ENCODE measurements at places on chromosomes 11 and 22.

GRCh38 chr22:43789452-43789851 is 22.7 kb downstream of the EFCAB6 start:
- DNase-seq: no peak

DNA sequence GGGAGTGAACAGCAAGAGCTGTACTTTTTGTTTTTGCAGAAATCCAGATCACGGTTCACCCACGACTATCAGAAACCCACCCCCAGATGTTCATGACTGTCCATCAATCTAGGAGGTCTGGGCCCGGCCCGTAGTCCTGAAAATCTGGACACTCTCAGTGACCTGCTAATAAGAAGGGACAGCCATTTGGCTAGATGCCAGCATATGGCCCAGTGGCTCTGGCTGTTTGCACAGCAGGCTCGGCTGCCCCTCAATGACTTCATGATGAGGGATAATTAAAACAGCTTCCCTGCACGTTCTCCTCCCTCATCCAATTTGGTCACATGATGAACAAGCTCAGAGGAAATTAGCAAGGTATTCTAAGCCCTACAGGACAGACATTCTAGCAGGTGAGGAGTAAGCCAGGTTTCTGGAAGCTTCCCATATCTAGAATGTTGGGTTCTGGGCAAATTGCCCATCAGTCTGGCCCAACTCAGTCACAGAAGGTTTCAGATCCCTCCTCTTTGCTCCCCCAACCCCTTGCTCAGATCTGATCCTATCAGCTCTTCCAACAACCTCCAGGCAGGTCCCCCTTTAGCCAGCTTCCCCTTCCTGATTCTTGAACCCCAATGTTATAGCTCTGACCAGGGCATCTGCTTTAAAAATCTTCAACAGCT is 397.3 kb downstream of the SHANK2 start:
- DNase-seq: no peak

GRCh38 chr11:74330075-74330858 is 18.8 kb upstream of the P4HA3 start:
- no peak for DNase-seq

DNA sequence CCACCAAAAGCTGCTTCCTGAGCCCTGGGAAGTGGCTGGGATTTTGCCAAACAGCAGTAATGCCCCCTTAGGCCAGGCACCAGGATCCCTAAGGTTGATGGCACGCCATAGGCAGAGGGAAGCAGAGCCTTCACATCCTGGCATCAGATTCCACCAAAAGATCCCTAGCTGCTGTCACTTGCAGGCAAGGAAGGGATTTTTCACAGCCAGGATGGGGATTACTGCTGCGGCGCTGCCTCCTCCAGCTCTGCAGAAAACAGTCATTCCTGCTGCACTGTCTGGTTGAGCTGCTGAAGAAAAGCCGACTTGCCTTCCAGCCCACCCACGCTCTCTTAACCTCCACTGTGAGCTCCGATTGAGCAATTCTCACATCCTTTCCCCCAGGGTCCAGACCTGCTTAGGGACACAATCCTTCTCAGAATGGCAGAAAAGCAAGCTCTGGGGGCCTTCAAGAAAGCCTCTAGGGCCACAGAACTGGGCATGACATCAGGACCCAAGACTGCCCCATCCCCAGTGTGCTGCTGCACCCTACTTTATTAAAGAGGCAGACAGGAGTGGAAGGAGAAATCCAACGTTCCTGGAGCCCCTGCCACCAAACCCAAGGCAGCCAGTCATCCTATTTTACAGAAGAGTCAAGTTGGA is 19.9 kb downstream of the SYN3 start:
- DNase-seq: no peak

DNA sequence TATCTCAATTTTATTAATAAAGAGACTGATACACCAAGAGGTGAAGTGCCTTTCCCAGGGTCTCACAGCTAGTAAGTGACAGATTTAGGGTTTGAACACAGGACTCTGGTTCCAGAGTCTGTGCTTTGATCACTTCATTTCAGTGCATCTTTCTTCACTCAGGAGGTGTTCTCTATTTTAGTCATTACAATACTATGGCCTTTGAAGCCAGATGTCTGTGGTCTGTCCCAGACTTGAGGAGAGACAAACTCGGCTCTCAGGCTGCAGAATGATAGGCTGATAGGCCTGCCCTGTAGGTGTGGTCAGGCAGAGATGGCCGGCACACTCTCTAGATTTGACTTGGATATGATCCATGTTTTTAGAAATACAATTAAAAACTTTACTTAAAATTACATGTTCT is 478.5 kb upstream of the CCDC90B start:
- DNase-seq: no peak

DNA sequence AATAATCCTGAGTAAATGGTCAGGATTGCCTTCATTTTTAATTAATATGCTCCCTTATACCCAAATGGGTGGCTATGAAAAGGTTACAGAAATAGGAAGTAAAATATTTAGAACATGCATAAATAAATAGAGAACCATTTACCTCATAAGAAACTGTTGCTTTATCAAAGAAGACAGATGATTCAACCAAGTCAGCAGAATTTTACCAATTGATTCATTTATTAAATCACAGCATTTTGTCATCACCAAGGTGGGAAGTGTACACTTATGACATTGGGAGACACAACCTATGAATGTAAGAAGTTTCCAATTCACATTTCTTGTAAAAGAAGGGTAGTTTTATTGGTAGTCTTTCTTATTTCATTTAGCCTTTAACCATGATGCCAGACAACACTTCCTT is 870.3 kb upstream of the CHORDC1 start:
- no peak for DNase-seq

DNA sequence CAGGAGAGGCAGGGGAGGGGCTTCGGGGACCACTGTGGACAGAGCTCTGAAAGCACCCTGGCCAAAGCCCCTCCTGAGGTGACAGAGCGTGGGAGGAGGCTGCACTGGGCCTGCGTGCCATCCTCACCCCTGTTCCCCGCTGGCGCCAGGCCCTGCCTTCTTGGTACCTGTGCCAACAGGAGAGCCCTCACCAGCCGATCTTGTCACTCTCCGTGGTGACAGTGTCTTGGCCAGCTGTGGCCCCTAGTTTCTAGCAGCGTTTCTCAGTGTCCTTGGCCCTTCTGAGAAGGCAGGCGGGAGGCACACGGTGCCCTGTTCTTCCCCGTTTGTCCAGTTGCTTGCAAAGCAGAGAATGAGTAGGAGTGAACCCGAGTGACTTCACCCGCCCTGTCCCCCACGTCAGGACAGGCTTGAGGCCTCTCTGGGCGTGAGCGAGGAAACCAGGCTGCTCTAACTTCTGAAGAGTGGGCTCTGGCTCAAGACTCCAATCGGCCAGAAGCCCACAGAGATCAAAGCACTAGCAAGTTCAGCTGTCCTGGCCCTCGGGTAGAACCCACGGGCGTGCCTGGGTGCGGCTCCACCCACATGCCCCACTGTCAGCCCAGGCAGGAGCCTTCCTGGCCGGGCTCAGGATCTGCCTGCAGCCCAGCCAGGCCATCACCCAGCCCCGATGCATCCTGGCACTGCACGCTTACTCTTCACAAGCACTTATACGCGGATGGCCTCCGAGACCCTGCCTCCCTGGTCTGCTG is 60.2 kb upstream of the EMID1 start:
- no peak for DNase-seq

DNA sequence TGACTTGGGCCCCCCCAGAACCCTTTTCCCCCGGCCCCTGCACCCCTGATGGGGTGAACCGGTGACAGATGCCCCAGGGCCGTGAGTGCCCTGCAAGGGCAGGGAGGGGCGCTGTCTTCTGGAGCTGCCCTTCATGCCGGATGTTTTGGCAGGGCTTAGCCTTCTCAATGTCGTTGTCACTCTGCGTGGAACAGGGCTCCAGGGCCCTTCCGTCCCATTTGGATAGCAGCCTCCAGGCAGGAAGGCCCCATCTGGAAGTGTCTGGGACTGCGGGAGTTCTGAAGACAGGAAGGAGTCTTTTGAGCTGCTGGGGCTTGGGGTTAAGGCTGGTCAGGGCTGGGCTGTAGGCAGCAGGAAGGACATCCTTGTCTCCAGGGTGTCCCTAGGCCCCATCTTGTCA is 4.6 kb downstream of the FRMD8 start:
- DNase-seq: no peak

DNA sequence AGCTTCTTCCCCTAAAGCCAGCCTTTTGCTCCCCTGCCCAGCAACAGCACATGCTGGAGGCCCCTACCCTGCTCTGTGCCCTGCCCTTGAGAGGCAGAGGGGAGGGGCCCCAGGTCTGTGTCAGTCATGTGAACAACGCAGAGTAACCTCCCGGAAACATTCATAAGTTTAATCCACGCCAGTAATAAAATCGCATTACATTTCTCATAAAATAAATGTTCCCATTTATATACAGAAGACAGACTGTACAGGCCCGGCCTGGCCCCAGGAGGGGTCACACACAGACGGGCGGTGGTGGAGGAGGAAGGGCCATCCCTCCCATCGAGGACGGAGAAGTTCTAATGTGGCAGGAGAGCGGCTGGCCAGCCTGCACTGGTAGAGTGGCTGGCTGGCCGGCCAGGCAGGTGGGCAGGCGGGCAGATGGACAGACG is 39.5 kb downstream of the LMO1 start:
- DNase-seq: no peak

All from activated T-cell treated with anti-CD3 and anti-CD28 coated beads, Interleukin-2, amount 50 U/mL, for 1 hour (primary cell).